D721Med (cell line): ENCODE measurements at places on chromosomes 12 and 14.

DNA sequence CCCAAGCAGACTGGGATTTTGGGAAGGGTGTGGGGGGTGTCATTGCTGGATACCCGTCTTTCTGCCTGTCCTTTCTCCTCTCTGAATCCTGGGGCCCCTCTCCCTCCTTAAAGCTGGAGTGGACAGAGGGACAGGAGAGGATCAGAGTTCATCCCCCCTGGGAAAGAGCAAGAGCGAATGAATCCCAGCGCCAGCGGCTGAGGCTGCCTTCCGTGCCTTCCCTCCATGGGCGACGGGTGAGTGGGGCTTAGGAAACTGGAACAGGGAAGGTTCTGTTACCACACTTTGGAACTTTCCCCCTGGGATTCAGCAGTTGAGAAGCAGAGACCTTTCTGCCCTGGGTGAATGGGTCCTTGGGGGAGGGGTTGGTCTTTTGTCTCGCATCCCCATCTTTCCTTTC is 16.2 kb upstream of the RIN3 start:
- DNase-seq = no peak

GRCh38 chr14:77177702-77178101 is 3.9 kb upstream of the TMEM63C start:
- no peak for DNase-seq

DNA sequence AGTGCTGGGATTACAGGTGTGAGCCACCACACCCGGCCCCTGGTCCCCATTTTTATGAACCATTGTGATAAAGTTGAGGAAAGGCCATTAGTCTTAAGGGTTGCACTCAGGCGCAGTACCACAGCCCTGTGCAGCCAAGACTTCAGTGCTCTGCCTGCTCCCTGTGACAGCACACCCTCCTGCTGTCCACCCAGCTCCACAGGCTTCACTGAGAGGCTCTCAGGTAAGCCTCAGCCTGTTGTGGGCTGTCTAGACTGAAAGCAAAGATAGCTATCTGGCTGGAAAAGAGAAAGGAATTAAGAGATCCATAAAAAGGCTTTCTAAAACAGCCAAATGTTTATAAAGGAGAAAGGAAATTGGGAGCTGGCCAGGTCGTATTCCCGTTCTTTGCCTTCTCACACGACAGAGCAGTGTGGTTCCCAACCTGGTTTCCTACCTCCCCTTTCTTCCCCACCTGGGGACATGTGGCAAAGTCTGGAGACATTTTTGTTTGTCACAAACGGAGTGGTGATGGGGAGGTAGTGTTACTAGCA is 19.1 kb upstream of the DNM1L start:
- no peak for DNase-seq

DNA sequence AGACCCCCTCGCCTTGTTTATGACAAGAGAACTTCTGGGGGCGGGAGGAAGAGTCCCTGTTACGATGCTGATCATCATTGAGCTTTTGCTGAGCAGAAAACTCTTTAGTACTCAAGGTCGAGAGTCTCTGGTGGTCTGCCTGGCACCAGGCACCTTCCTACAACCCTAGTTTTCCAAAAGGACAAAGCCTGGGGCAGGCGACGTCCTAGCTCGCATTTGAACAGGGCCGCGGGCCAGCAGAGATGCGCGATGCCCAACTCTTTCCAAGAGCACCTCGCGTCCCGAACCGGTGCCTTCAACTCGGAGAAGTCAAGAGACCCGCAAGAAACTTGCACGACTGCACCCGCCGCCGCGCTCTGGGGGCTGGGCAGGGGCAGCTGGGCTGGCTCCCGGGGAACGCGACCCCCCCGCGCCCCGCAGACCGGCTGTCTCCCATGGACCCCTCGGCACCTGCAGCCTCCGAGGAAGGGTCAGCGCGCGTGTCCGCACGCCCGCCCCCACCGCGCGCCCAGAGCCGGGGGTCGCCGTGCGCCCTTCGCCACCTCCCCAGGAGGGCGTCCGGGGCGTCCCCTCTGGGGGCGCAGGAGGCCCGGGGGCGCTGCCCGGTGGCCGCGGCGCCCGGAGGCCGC is 377 bp upstream of the BCL7A start:
- DNase-seq = no peak

GRCh38 chr14:54257424-54257823 is 139.4 kb upstream of the CDKN3 start:
- DNase-seq = no peak

DNA sequence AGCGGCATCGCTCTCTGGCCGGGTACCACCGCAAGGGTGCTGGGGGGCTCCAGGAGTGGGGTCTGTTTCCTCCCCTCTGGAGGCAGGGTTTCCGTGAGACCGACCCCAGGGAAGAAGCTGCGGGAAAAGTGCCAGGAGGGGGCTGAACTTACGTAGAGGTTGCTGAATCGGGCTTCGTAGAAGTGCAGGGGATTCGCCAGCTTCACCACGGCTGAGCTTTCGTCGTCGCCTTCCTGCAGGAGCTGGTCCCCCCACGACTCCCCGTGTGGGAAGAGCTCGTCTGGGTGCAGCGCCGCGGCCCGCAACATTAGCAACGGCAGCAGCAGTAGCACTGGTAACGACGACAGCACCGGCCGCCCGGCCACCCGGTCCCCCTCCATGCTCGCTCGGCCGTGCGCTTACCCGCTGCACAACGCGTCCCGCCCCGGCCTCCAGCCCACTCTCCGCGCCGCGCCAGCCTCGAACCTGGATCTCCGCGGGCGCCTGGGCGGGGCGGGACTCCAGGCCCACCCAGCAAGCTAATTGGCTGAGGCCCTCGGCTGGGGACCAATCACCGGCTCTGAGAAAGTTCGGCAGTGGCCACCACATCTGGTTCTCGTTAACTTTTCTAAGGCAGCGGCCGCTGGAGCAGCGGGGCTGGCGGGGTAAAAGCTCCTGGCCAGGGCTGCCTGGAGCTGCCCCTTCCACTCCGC is at the start of gene NID2:
Gene NID2 (minus strand): TSS at position 445 of the 692 bp plus-strand sequence. CDS start 65 bp downstream, at position 380.
- DNase-seq = peak; percentile 27

GRCh38 chr14:51501746-51502145 is 150.0 kb upstream of the FRMD6 start:
- DNase-seq = no peak

DNA sequence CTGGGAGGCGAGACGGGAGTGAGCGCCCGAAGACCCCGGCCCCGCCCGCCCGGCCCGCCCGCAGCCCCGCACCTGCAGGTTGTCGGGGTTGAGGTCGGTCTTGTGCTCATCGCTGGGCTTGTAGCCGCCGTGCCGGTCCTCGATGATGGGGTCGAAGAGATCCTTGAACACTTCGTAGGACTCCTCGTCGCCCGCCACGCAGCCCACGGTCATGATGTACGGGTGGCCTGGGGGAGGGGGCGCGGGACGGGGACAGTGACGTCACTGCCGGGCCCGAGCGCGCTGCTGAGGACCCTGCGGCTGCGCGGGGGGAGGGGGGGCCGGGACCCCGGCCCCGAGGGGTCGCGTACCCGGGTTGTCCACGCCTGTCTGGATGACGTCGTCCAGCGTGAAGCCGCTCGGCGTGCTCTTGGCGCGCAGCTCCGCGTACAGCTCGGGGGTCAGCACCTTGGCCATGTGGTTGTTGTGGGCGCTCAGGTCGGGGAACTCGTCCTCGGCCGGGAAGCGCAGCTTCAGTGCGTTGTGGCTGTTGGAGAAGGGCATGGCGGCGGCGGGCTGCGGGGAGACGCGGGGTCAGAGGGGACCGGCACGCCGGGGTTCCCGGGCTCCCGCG is 573 bp downstream of the CKB start:
- DNase-seq = no peak

- no peak for DNase-seq
Observed at GRCh38 chr12:54448344-54448743, 25.1 kb downstream of the GTSF1 start.

DNA sequence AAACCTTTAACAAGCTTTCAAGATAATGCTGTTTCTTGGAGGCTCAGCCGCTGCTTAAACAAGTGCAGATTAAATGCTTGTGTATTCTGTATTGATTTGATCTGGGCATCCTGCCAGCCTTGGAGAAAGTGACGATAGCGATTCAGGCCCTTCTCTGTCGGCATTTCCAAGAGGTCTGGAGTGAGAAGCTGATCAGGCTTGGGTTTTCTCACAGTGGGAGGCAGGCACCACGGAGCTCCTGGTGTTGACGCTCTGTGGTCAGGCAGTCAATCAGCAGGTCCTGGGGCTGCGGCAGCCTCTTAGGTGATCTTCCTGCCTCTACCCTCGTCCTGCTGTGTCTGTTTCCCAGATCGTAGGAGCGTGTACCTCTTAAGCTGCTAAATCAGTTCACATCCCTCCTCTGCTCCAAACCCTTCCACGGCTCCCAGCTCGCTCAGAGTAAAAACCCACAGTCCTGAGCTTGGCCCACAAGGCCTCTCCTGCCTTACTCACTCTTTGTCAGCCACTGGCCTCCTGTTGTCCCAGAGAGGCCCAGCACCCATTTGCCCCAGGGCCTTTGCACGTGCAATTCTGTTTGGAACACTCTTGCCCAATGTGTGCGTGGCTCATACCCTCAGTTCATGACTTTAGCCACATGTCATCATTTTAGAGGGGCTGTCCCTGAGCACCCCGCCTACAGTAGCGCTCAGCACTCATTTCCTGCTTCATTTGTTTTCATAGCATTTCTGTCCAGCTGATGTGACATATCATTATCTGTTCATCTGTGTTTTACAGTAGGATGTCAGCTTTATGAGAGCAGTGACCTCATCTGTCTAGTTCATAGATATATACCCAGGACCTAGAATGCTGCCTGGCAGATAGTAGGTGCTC is 155.4 kb downstream of the AACS start:
- DNase-seq = no peak

GRCh38 chr14:50854521-50854920 is 17.3 kb upstream of the ABHD12B start:
- DNase-seq = no peak

GRCh38 chr12:26277506-26278246 is 82.3 kb downstream of the SSPN start:
- no peak for DNase-seq

- no peak for DNase-seq
Observed at GRCh38 chr12:20434996-20435395, 66.7 kb downstream of the PDE3A start.
